ENCODE measurements at places on chromosomes 1 and 21.
A peak's percentile ranks its signal among the peaks of the same experiment; 100 is the strongest.

GRCh38 chr21:44416193-44416592 is 39.1 kb upstream of the LRRC3 start:
- DNase-seq, result no peak

- no peak for DNase-seq
Observed at GRCh38 chr1:214719207-214719606, 116.2 kb downstream of the CENPF start.

- DNase-seq, result no peak
Observed at GRCh38 chr21:46351476-46352163, 27.7 kb downstream of the PCNT start.

GRCh38 chr1:44433209-44433608 is 28.2 kb downstream of the RNF220 start:
- DNase-seq, result peak; percentile 59

DNA sequence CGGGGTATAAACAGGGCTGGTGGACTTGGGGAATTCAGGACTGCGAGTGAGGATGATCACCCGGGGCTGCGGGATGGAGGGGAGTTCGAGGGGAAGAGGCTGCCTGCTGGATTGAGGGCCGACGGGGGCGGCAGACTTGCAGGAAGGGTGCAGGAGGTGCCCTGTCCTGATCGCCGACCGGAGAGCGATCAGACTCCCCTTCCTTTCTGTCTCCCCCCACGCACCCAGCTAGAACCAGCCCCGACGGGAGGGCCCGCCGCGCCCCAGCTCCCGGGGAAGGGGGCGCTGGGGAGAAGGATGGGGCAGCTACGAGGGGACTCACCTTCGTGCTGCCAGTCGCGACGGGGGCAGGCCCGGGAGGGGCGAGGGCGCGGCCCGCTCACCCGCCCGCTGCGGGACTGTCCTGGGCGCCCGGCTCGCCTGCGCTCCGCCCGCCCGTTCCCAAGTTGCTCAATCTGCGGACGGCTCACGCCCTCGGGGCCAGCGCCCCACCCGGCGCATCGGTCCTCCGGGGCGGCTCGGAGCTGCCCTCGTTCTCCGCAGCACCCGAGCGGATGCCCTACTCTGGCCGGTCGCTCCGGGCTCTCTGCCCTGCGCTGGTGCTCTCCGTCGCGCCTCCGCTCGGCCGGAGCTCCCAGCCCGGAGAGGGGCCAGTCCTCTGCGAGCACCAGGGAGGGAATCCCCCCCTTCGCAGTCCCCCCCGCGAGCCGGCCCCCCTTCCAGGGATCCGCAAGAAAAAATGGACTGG is at the start of gene RSPO1:
TSS of gene RSPO1 (minus strand) at position 649 of the 748 bp plus-strand sequence. CDS start 5,231 bp downstream, outside the sequence.
- no peak for DNase-seq

DNA sequence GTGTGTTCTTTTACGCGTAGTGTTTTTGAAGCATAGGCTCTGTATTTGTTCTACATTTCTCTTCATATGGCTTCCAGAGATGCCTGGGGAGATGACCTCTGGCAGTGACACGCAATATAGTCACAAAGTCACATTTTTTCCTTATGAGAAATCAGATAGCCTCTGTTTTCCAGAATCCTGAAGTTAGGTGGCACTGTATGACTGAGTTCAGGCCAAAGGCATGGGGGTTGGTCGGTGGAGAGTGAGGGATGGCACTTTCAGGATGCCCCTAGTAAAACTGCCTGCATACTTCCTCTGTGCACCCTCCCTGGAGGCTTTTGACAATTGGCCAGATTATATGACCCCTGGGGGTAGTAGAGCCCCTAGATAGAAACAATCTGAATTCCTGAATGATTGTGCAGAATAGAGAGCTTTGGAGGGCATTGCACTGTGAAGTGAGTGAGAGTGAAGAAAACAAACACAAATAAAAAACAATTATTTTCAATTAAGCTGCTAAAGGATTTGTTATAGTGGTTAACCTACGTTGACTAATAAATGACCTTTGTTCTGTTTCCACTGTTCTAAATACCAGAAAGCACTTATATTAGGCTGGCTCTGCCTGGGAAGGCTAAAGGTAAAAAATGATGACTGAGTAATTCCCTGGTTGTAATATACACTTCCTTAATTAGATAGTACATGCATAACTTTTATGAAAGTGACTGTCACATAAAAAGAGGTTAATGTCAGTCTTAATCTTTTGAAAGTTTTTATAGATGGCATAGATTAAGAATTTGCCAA is 1660.8 kb downstream of the PLA2G4A start:
- DNase-seq, result no peak

GRCh38 chr1:9842073-9842711 is 18.4 kb upstream of the CLSTN1 start:
- DNase-seq, result no peak

- no peak for DNase-seq
Observed at GRCh38 chr1:210231846-210232510, 618 bp upstream of the SERTAD4 start.
